Nephron progenitor cell (in vitro differentiated cells): ENCODE measurements at places on chromosomes 3 and 15.

GRCh38 chr3:181637456-181637855 is 74.3 kb upstream of the SOX2 start:
- H3K27ac ChIP-seq: no peak overlapping the region
- no peak for DNase-seq
- H3K36me3 ChIP-seq: no peaks in the 10 kb centered on the region
- no peaks in the 10 kb centered on the region for H3K4me1 ChIP-seq
- no peak overlapping the region for H3K4me3 ChIP-seq

DNA sequence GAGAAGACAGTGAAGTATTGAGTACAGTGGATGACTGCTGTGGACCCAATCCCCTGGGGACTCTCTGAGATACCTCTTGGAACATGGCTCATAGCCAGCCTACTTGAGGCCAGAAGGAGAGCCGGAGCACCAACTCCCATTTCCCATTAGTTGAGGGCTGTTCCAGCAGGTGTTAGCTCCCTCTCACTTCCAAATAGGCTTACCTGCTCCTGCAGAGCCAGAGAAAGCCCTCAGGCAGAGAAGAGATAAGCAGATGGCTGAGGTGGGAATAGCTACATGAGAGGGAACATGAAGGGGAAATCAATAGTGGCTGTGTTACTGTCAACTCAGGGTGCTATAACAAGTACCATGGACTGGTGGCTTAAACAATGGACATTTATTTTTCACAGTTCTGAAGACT is 4.6 kb upstream of the CCK start:
- H3K27ac ChIP-seq: no peak overlapping the region
- H3K4me1 ChIP-seq: no peaks in the 10 kb centered on the region
- no peaks in the 10 kb centered on the region for H3K36me3 ChIP-seq
- no peak for DNase-seq

DNA sequence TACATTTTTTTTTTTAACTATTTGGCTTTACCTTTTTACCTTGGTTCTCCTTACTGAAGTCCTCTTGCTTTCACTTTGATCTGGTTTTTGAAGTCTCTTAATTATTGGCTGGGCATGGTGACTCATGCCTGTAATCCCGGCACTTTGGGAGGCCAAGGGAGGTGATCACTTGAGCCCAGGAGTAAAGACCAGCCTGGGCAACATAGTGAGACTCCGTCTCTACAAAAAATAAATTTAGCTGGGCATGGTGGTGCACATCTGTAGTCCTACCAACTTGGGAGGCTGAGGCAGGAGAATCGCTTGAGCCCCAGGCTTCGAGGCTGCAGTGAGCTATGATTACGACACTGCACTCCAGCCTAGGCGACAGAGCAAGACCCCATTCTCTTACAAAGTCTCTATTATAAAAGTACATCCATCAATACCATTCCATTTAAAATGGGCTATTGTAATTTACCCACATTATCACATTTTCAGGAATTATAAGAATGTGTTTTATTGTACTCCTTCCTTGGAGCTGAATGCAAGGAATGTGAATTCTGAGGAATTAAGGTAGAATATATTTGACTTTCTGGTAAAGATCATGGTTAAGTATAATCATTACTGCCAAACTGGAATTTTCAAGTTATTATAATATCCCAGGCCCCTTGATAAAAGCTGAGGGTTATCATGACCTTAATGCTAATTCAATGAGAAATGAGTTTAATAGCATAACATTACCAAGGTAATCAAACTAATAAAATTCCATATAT is 49.0 kb downstream of the MSL2 start:
- H3K27me3 ChIP-seq: peaks cover 4% of the 10 kb centered on the region
- H3K4me3 ChIP-seq: no peak overlapping the region
- DNase-seq: no peak
- peak overlapping the region; percentile 61 for H3K27ac ChIP-seq
- H3K36me3 ChIP-seq: peaks cover 65% of the 10 kb centered on the region

GRCh38 chr15:39781967-39782302 is 706 bp downstream of the FSIP1 start:
- H3K27ac ChIP-seq: no peak overlapping the region
- peaks cover 8% of the 10 kb centered on the region for H3K36me3 ChIP-seq
- DNase-seq: no peak
- H3K27me3 ChIP-seq: no peaks in the 10 kb centered on the region
- H3K4me3 ChIP-seq: peak overlapping the region; percentile 85

DNA sequence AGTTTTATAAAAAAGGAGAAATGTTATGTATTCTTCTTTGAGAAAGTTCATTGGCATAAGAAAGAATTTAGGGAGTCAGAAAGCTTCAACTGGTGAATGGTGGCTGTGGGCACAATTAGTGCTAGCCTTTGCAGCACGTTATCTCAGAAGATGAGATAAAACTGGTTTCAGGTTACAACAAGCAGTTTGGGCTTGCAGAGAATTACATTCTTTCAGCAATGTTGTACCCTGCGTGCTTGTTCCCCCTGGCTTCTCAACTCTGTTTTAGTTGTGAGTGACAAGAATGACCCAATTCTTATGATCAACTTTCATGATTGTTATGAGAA is 31.6 kb upstream of the ACP3 start:
- DNase-seq: no peak
- H3K27ac ChIP-seq: no peak overlapping the region
- H3K4me1 ChIP-seq: peaks cover 17% of the 10 kb centered on the region
- H3K4me3 ChIP-seq: no peak overlapping the region
- no peaks in the 10 kb centered on the region for H3K36me3 ChIP-seq
